RCC 7860 (cell line): ENCODE measurements at places on chromosomes 4 and X.

DNA sequence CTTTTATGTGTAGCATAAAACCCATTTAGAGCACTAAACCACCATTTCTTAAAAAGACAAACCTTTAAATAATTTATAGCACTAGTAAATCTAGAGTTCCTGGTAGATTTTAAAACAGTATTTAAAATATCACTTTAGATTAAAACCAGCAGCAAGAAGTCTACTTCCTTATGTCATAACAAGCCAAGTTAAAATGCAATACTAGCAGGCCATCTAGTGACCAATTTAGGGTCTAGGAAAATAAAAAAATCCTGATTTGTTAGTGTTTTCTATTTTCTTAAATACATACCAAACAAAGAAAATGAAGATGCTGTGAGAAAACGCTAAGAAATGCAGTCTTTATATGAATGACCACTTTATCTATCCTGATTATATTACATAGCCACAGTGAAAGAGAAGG is 53.9 kb downstream of the PAPSS1 start:
- no peak for DNase-seq

GRCh38 chr4:147822128-147822527 is 90.2 kb downstream of the ARHGAP10 start:
- no peak for DNase-seq

DNA sequence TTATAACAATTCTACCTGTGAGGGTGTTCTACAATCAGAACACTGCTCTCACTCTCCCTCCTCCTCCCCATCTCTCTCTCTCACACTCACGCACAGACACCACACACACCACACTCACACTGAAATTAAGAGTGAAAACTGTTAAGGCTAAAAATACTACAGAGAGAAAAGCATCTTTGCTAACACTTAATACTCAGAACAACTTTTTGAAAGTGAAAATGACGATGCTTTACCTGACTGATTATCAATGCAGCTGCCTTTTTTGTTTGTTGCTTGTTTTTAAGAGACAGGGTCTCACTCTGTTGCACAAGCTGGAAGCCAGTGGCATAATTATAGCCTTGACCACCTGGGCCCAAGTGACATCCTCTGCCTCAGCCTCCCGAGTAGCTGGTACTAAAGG is 222.4 kb downstream of the APBB2 start:
- DNase-seq, result no peak

- no peak for DNase-seq
Observed at GRCh38 chrX:77519765-77520164, 72.6 kb downstream of the FGF16 start.

DNA sequence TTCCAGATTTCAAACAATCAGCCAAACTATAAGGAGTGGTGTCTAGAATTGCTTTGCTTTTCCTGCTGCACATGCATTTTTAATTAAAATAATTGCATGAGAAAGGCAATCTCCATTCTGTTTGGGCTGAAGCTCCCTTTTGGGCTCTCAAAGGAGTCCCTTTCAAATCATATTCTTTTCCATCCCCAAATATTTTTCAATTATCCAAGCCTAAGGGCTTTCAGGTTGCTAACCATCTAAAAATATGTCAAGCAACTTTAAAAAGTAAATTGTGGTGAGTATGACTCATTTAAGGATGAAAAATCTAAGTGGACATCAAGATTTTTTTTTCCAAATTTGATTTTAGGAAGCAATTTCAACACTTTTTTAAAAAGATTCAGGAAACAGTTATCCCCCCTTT is 28.4 kb downstream of the PIR start:
- no peak for DNase-seq

DNA sequence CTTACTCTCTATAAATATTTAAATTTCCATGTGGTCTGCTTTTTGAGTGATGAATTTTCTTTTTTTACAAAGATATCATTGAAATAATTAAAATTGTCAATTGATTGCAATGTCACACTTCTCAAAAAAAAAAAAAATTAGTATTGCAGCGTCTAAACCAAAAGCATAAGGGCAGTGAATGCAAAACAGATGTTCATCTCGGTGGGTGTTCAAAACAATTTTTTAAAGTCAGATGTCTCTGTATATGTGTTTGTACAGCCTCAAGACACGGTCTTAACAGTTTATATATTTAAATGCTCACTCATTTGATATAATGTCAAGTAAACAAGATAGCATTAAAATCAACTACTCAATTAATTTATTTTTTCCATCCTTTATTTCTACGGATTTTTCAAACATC is 52.3 kb downstream of the PALLD start:
- DNase-seq, result no peak

DNA sequence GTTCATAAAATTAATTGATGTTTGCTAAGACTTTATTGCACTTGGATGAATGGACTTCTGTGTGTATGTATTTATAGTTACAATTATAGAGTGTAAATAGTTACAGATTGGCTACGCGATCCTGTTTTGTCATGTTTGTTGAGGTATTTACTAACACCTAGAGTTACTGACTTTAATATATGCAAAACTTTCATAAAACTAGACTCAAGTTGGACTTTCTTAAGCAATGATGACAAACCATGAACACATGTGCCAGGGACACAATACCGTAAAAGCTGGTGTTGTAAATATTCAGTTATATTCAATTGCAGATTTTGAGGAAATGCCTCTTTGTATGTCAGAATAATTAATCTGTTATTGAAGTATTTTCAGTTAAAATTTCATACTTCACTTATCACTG is 6.1 kb downstream of the GRIA2 start:
- no peak for DNase-seq

GRCh38 chr4:25100021-25100555 is 60.2 kb downstream of the SEPSECS start:
- DNase-seq, result no peak

GRCh38 chr4:13203101-13203500 is 281.0 kb downstream of the RAB28 start:
- DNase-seq, result no peak

- DNase-seq, result peak; percentile 59
Observed at GRCh38 chr4:110087070-110087708, 111.2 kb downstream of the ELOVL6 start.

DNA sequence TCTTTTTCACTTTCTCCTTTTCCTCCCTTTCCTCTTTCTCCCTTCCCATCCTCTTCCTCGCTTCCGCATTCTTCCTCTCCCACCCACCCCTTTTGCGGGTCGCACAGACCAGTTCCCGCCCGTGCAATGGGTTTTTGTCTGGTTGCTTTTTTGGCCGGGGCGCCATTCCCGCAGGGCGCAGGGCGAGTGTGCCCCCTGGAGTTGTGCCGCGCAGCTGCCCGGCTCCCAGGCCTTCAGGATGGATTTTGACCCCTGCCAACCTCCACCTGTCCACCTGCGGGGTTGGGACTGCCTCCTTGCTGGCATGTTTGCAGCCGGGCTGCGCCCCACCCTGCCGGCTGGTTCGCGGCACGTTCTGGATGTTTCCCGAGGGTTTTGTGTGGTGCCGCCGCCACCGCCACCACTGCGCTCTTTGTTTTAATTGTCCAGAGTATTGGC is 578 bp upstream of the SEL1L3 start:
- DNase-seq, result no peak

DNA sequence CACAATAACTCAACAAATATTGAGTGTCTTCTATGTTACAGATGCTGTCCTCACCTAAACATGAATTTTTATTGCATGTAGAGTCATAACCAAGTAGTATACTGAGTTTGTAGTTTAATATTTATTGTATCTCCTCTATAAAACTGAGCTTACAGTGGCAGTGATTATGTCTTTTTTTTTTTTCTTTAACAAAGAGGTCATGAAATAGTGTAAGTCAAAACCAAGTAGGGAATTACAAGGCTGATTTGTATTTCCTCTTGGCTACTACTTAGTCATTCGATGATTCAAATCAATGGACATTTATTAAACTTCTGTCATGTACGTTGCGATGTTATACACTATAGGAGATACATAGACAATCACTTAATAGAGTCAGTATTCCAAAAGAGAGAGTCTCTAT is 48.4 kb downstream of the IL15 start:
- DNase-seq, result peak; percentile 31

DNA sequence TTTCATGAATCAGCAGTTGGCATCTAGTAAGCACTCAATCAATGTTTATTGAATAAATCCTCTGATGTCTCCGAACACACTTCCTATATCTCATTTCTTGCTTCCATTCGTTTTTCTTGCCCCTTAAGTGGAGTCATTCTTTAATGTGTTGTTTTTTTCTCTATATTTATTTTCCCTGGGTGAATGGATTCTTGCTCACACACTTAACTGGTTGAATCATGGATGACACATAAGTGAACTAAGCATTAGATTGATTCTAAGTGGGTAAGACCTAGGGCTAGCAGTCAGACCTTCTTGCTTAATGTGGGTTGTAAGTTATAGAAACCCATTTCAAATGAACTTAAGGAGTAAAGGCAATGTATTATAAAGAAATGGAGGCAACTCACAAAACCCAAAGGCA is 111.1 kb downstream of the RTL3 start:
- peak; percentile 61 for DNase-seq

DNA sequence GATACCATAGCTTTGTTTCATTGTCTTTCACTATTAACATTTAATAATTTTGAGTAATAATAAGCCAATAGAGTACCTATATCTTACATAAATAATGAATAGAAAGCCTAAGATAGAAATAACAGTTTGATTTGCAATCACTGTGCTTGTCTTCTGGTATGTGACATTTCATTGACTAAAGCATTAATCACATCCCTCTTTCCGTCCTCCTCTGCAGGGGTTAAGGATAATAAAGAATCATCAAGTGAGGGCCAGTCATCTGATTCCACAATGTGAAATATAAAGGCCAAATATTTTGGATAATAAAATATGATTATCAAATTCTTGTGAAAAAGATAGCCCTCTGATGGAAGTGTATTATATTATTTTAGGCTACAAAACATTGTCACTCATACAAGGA is 2073.4 kb downstream of the ARAP2 start:
- DNase-seq, result peak; percentile 31

GRCh38 chrX:85870585-85870984 is 176.8 kb downstream of the CHM start:
- DNase-seq, result no peak

- no peak for DNase-seq
Observed at GRCh38 chrX:3250966-3251365, 95.5 kb downstream of the MXRA5 start.

GRCh38 chr4:26067035-26067434 is 153.0 kb downstream of the SMIM20 start:
- DNase-seq, result no peak

GRCh38 chr4:10023806-10024205 is 2.5 kb upstream of the SLC2A9 start:
- DNase-seq, result no peak

DNA sequence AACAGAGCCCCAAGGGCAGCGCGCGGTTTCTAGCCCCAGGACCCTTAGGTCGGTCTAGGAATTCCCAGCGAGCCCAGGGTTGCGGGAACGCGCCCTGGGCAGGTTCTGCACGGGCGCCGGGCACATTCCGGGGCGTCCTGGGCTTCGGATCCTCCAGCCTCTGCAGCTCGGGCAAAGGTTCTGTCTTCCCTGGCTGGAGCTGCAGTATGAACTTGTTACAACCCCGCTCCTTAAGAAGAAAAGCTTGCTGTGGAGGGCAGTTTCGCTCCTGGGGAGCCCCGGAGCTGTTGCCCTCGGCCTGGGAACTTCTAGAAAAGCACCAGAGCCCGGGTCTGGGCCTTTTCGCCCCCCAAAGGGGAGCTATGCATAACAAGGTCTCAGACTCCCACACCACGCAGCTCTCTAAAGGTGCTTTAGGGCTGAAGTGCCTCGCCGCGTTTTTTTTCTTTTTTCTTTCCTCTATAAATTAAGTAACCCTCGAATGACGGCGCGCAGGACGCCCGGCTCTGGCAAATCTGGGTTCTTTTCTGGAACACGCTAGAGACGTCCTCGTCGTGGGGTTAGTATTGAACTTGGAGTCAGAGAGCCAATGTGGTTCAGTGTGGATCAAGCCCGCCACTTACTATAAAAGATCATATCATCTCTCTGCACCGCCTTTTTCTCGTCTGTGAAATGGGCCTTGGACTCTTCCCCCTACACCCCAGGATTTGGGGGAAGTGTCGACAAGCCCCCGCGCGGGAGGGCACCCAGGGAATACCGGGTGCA is 5.7 kb downstream of the MSX1 start:
- DNase-seq, result no peak

- DNase-seq, result no peak
Observed at GRCh38 chrX:127963696-127964095, 88.5 kb downstream of the ACTRT1 start.

DNA sequence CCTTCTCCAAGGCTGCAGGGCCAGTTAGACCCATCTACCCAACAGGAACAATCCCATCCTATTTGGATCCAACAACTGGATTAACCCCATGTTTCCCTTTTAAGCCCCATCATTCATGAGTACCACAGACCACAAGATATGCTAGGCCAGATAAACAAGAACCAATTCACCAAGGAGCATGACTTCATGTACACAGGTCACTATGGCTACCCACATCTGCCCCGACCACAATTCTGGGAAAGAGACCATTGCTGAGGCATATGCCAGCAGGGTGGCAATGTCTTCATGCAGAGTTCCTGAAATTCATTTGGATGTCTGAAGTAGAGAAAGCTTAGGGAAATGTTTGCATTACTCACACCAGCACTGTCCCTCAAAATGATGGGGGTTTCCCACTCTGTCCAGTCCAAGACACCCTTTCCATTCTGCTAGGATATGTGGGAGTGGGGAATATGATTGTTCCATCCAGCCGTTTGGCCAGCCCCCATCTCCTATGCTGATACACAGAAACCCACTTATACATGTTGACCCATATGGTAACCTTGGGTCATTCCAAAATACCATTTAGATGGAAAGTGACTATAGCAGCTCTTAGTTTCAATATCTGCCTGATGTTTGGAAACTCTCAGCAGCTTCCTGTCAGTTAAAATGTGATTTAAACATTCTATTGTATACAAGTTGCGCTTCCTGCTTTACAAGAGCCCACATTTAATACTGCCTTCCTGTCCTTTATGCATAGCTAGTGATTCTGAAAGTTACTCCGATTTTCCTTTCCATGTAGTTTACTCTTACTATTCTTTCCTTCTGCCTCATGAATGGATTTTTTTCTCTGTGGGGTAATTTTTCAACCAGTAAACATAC is 129.0 kb downstream of the AMMECR1 start:
- peak; percentile 63 for DNase-seq

- no peak for DNase-seq
Observed at GRCh38 chr4:111880116-111880515, 265.1 kb upstream of the FAM241A start.

GRCh38 chr4:147880511-147880910 is 148.6 kb downstream of the ARHGAP10 start:
- DNase-seq, result no peak

GRCh38 chr4:141074098-141074878 is 59.0 kb downstream of the RNF150 start:
- no peak for DNase-seq

GRCh38 chr4:165404696-165405095 is 25.9 kb downstream of the CPE start:
- DNase-seq, result no peak

- DNase-seq, result no peak
Observed at GRCh38 chr4:123014038-123014437, 91.6 kb upstream of the NUDT6 start.

- DNase-seq, result no peak
Observed at GRCh38 chr4:77629885-77630284, 24.3 kb downstream of the CXCL13 start.

GRCh38 chr4:133270021-133270570 is 121.0 kb downstream of the PCDH10 start:
- DNase-seq, result no peak

GRCh38 chrX:120725874-120726273 is 96.0 kb upstream of the C1GALT1C1 start:
- DNase-seq, result no peak
